GOT3 (cell line): ENCODE measurements at places on chromosomes 12 and 14.

- no peak for DNase-seq
These were observed 20.0 kb upstream of the KDM2B start for GRCh38 chr12:121600702-121601336.

DNA sequence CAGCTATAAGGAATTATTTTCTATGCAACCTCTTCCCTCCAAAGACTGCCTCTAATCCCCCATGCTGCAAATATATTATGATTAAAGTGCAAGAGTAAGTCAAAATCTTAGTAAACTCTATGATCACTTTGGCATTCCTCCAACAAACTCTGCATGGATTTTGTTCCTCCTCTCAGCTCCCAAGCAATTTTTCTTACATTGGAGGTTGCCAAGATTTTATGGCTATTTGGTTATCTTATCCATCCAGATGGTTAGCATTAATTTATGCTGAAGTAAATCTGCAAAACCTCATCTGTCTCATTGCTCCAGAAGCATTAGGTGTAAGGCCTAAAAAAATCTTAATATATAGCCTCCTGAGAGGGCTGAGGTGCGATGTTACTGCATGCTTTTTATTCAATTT, 228.1 kb downstream of the CHST11 start:
- DNase-seq: no peak

DNA sequence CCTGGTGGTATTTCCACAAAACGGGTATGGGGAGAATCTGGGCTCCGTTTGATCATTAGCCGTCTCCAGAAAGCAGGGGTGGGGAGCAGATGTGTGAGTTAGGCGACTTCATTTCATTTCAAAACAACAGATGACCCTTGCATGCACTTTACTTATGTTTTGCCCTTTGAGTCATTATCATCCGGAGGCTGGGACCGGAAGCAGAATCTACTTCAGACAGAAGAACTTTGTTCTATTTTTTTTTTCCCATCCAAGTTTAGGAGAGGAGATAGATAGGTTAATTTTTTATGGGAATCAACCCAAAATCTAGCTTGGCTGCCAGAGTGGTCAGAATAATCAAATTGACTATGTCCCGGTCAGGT, 31.3 kb upstream of the CMAS start:
- DNase-seq: no peak

DNA sequence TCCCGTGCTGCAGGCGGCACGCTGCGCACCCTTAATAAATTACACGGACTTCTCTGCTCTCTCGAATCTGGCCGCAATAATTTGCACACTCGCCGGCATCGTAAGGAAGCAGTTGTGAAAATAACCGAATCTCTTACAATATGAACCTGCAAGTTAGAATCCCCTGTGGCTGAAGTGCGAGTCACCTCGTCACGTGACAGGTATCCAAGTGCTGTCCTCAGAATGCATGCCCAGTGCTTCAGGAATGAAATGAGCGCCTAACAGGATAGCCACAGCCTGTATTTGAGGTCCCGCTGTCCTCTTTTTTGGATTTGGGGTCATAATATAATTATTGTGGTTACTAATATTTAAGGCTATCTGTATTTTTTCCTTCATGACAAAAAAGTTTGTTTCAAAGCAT, 82.0 kb downstream of the VWF start:
- no peak for DNase-seq

DNA sequence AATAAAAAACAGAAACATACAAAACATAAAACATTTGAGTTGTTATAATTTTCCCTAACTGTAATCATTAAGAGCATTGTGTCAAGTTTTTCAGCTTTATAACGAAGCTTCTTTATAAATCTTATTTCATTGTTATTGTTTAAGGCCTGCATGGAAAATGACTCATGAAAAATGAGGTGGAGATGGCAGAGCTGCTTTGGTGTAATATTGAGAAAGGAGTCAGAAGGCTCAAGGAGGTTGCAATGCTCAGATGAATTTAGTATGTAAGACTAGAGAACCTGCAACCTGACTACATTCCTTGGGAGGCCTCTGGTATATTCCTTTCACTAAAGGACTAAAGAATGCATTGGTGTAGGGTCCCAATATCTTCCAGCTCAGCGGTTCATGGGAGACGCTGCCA, 61.5 kb downstream of the TMEM30B start:
- DNase-seq: no peak

GRCh38 chr14:51028361-51028760, 66.5 kb downstream of the TRIM9 start:
- no peak for DNase-seq

DNA sequence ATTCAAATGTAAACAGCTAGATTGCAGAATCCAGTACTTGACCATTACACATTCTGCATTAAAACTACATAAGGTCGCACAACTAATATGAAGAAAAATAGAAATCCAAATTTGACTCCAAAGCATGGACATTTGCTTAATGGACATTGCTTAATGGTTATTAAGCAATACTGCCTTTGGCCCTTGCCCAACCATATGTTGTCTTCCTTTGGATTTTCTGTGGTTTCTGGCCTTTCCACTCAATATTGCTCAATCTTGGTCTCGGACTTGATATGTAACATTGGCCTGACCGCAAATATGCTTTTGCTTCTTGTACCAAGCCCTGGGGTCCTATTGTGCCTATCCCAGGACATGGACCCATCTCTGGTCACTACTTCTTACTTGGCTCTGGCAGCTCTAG, 67.2 kb downstream of the PTPRR start:
- DNase-seq: peak; percentile 96

- no peak for DNase-seq
These were observed 1133.8 kb upstream of the SEL1L start for GRCh38 chr14:82667501-82667900.

DNA sequence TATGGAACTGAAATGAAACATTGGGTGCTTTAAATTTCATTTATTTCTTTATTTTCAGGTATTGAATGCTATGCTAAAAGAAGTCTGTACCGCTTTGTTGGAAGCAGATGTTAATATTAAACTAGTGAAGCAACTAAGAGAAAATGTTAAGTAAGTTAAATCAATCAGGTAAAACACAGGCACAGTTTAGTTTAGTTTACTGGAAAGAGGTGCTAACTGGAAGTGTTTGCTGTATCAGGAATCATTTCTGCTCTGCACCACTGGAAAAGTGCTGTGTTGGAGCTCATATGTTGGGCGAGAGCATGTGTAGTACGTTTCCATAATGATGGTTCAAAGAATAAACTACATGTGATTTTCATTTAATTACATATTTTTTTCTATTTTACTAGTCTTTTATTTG, 16.7 kb downstream of the SRP54 start:
- no peak for DNase-seq

- no peak for DNase-seq
These were observed 85.0 kb downstream of the MNAT1 start for GRCh38 chr14:60819575-60819974.

- no peak for DNase-seq
These were observed 15.9 kb downstream of the PLEKHG3 start for GRCh38 chr14:64720131-64720576.

GRCh38 chr12:11958221-11959091, 112.3 kb upstream of the BCL2L14 start:
- peak; percentile 25 for DNase-seq

DNA sequence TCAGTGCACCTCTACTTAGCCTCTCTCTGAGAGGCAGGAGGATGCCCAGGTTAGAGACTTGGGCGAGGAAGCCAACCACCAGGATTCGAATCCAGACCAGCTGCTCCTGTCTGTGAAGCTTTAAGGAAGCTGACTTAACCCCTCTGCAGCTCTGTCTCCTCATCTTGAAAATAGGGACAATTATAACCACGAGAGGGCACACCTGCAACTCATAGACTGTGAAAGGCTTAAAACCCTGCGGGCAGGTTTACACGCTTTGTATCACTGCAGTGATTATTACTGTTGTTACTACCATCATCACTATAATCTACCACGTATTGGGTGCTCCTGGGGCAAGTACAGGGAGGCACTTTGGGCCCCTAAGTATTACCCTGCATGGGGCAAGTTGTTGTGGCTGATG, 379.8 kb downstream of the VRK1 start:
- no peak for DNase-seq

DNA sequence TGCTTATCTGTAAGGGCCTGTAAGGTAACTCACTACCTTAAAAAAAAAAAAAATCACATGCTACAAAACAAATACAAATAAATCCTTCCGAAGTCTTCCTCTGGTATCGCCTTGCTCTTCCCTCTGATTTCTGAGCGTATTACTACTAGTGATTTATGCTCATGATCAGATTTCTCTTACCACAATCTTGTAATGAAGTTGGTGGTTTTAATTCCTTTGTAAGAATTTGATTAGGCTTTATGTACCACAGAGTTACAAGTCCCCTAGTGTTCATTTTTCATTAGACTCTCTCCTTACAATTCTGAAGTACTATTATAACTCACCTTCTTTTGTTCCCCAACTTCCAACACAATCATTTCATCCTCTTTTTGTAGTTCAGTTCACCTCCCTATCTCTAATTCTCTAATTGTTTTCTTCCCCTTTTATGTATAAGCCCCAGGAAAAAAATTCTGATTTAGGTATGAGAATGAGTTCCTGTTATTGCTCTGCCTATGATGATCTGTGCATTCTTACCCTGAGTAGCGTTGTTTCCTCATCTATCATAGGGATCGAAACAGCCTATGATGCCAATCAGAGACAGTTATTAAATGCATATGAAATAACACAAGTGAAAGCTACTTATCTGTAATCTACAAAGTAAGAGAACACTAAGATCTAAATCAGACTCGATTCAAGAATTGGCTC, 81.5 kb downstream of the EPS8 start:
- no peak for DNase-seq

- DNase-seq: no peak
These were observed 66.3 kb downstream of the IFT43 start for GRCh38 chr14:76051717-76052465.

- no peak for DNase-seq
These were observed 1168.4 kb downstream of the TMEM121 start for GRCh38 chr14:106694638-106695393.

DNA sequence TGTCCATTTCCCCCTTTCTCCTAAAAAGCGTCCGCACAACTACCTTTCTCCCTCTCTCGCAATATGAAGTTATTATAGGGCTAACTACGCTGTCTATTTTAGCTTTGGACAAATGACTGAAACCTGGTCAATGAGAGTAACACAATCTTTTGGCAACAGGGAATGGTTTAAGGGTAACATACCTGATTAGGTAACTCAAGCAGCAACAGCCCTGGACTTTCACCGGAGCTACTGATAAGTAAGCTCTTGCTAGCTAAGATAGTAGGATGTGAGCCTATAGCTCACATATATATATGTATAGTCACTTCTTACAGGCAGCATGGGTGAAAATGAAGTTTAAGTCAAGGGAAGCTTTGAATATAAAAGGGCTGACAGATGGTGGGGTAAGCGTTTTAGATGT, 313.0 kb downstream of the CEP128 start:
- DNase-seq: no peak

- peak; percentile 75 for DNase-seq
These were observed at the start of gene SMIM10L1 for GRCh38 chr12:11171145-11171968. TSS of gene SMIM10L1 (plus strand) at chr12:11171194. CDS start at chr12:11171357, 163 bp downstream.

DNA sequence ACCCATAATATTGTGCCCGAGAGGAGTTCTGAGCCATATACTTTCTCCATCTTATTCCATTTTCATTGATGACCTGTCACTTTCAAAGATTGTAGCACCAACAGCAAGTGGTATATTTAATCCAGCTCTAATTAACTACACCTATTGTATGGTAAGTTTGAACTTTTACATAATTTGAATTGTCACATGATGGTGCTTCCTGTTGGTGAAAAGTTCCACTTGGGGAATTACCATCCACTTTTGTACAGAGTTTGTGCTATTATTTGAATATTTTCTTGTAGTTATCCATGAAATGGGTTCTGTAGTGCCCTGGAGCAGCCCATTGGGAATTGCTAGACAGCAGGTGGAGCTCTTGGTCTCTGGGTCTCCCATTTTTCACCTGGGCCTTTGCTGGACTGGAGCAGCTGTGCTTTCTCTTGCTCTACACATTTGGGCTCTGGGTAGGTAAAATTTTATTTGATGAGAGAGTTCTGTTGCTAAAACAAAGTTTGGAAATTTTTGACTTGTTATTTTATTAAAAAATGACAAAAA, 3.0 kb downstream of the SMCO3 start:
- DNase-seq: no peak

- DNase-seq: no peak
These were observed 83.6 kb downstream of the NOS1 start for GRCh38 chr12:117277875-117278274.

GRCh38 chr14:80954687-80955299, 628 bp upstream of the TSHR start:
- peak; percentile 39 for DNase-seq

DNA sequence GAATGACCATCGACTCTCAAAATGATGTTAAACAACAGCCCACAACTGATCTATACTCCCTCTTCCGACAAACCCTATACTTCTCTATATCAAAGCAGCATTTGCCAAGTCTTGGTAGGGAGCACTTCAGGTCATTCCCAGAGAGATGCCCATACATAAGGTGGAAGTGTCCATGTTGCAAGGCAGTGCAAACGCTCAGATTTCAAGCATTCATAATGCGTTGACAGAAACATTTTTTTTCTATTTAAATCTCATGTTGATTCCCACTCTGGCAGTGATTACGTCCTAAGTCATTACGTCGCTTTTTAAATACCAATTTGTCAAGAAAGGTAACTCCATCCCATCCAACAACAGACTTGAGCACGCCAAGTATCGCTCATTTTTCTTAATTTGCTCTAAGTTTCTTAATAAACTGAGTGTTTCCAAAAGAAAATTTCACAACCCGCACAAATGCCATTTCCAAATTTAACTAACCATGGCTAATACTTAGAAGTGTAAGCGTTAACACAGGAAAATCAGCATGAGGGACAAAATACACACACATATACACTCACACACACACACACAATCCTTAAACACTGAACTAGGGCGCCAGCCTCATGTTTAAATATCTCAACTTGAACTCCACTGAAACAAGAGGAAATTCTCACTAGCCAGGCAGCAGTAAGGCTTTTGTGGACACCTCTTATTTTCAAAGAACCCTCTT, 1.1 kb downstream of the GXYLT1 start:
- no peak for DNase-seq

DNA sequence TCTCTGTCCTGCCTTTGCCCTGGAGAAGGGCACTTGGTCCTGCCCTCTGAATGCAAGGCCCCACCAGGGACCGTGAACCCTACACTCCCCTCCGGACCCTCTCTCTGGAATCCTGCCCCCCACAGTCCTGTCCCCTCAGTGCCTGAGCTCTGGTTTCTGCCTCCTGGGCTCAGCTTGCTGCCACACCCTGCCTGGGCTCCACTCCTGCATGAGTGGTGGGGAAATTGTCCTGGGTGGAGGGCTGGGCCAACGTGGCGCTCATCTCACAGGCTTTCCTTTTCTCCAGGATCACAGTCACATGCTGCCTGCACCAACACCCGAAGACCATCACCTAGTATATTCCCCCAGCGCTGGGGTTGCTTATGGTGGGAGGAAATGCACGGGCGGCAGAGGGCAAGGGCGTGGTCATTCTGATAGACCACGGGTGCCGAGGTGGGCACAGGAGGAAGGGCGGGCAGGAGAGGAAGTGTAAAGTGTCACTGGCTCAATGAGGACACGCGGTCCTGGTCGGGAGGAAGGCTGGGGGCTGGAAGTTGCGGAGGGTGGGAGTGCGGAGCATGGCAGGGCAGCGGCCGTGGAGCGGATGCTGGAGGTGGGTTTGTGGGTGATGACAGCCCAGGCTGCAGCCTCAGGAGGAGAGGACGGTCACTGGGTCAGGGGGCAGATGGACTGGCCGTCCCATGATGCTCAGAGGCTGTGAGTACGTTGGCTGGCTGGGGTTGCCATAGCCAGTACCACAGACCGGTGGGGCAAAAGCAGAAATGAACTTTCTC, 99.5 kb downstream of the KIF26A start:
- no peak for DNase-seq
